ENCODE measurements at places on chromosomes 4 and X.

DNA sequence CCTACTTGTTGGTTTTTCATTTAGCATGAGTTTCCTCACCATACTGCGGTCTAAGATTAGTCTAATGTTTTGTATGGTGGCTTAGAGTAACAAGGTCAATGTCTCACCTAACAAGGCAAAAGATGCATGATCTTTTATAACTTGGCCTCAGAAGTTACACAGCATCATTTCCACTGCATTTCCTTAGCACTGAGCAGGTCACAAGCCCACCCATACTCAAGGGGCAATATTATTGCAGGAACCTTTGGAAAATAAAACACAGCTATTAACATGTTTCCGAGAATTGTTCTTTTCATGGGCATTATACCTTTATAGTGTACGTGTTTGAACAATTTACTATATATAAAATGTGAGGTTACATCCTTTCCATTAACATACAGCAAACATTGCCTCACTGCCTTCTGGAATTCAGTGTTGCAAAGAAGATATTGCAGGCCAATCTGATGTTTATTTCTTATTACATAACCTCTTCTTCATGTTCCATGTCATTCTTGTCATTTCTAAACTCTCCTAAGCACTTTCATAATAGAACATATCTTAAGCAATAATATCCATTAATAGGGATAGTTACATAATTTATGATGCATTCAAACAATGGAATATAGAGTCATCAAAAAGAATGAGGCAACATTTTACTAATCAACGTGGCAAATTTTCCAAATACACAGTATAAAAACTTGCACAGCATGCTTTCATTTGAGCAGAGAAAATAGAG lies 153.8 kb downstream of the AREG start:
- no peaks in the 10 kb centered on the region for H3K36me3 ChIP-seq
- no peak for DNase-seq
- no peak overlapping the region for H3K27ac ChIP-seq
- H3K27me3 ChIP-seq, result no peaks in the 10 kb centered on the region

DNA sequence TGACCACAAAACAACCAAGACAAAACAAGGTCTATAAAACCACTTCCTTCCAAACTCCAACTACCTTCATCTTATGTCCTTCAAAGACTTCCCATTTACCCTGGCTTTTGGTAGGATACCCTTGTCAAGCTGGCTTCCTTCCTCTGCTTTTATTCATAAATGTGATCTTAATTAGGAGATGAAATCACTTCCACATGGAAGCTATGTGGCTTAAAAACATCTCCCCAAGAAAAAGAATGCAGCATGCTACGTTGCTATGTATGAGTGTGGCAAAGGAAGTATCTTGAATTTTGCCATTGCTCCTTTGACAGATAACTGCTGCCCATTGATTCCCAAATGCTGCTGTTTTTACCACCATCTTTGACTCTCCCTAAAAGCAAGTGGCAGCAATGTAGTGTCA lies 46.4 kb upstream of the VEGFD start:
- H3K27ac ChIP-seq, result no peak overlapping the region
- no peaks in the 10 kb centered on the region for H3K4me1 ChIP-seq
- H3K27me3 ChIP-seq, result peaks cover 10% of the 10 kb centered on the region
- H3K36me3 ChIP-seq, result no peaks in the 10 kb centered on the region

- H3K4me1 ChIP-seq, result no peaks in the 10 kb centered on the region
- H3K4me3 ChIP-seq, result no peak overlapping the region
- no peak overlapping the region for H3K27ac ChIP-seq
- H3K27me3 ChIP-seq, result no peaks in the 10 kb centered on the region
- DNase-seq, result no peak
- no peaks in the 10 kb centered on the region for H3K36me3 ChIP-seq
Measured at GRCh38 chr4:162360369-162361149, 196.8 kb upstream of the FSTL5 start.

GRCh38 chr4:188111955-188112354 lies 2.6 kb upstream of the TRIML2 start:
- no peak for DNase-seq
- H3K36me3 ChIP-seq, result no peaks in the 10 kb centered on the region
- H3K4me3 ChIP-seq, result no peak overlapping the region
- no peaks in the 10 kb centered on the region for H3K4me1 ChIP-seq
